ENCODE measurements at places on chromosomes 1 and 21.

DNA sequence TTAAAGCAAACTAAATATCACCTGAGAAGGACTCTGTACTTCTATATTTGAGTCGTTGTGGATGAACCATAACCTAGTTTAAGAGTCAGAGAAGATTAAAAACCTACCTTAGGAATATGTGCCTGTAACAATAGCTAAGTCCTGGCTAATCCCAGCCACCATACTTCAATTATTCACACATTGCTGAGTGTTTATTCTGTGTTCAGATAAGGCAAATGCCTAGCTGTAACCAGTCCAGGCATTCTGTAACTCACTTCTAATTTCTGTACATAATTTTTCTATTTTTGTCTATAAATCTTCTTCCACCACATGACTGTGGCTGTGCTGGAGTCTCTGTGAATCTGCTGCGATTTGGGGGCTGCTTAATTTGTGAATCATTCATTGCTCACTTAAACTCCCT lies 441.9 kb upstream of the ADAMTS5 start:
- no peak for DNase-seq

GRCh38 chr1:215875236-215875635 lies 308.1 kb downstream of the KCTD3 start:
- no peak for DNase-seq

DNA sequence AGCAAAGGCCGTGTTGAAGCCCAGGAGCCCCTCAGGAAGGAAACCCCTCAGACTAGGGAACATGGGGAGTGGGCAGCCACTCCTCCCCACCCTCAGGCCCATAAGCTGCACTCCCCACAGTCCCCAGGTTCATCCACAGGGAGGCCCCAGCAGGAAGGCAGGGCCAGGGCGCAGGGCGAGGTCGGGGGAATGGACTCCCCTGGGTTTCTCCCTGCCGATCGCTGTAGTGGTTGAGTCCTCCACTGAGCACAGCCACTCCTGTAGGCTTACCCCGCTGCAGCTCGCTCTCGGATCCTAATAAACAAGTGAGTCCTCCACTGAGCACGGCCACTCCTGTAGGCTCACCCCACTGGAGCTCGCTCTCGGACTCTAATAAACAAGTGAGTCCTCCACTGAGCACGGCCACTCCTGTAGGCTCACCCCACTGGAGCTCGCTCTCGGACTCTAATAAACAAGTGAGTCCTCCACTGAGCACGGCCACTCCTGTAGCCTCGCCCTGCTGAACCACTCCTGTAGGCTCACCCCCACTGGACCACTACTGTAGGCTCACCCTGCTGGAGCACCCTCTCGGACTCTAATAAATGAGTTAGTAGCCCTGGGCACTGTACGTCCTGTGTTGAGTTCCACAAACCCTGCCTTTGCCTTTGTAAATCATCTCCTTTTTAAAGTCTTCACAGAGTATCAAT lies 16.2 kb upstream of the COL18A1 start:
- no peak for DNase-seq

- no peak for DNase-seq
These were observed 53.5 kb upstream of the SLC22A15 start for GRCh38 chr1:115922801-115923200.

GRCh38 chr1:192010406-192010805 lies 147.9 kb upstream of the RGS18 start:
- DNase-seq: no peak

GRCh38 chr1:178150610-178151009 lies 56.7 kb downstream of the RASAL2 start:
- no peak for DNase-seq

GRCh38 chr1:7767176-7767575 lies 3.9 kb upstream of the VAMP3 start:
- DNase-seq: no peak

DNA sequence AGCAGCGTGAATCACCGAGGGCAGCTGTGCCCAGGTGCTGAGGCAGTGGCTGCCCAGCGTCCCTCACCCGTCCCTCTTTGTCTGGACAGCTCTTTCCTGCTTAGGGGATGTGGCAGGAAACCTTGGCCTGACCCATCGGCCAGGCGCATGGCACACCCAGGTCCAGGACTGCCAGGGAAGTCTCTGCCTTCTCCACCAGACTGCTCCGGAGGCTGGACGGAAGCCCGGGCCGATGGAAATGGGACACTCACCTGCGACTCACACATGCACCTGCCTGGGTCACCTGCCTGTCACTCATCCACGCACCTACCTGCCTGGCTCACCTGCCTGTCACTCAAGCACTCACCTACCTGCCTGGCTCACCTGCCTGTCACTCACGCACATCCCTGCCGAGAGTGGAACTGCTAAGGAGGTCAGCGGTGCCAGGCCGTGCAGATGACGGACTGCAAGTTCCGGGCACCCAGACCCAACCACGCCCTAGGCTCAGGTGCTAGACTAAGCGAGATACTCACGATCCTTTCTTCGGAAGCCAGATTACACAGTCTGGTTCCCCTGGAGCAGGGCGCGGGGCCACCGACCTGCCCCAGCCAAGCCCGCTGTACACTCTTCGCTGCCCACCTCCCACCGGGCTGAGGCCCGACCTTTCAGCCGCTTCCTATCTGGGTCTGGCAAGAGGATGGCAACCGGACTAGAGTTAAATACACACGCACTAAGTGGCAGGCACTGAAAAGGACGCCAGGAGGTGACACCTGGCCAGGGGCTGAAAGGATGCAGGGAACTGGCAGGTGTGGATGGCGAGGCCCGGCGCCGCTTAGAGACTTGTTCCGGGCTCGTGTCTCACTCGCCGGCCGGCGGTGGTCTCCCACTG lies 1.1 kb downstream of the UBE2J2 start:
- no peak for DNase-seq

GRCh38 chr1:69737527-69738185 lies 169.9 kb downstream of the LRRC7 start:
- DNase-seq: no peak

- DNase-seq: no peak
These were observed 77.4 kb downstream of the SYT6 start for GRCh38 chr1:114076308-114076707.

- DNase-seq: no peak
These were observed 5.2 kb downstream of the FCRL3 start for GRCh38 chr1:157695417-157695816.

DNA sequence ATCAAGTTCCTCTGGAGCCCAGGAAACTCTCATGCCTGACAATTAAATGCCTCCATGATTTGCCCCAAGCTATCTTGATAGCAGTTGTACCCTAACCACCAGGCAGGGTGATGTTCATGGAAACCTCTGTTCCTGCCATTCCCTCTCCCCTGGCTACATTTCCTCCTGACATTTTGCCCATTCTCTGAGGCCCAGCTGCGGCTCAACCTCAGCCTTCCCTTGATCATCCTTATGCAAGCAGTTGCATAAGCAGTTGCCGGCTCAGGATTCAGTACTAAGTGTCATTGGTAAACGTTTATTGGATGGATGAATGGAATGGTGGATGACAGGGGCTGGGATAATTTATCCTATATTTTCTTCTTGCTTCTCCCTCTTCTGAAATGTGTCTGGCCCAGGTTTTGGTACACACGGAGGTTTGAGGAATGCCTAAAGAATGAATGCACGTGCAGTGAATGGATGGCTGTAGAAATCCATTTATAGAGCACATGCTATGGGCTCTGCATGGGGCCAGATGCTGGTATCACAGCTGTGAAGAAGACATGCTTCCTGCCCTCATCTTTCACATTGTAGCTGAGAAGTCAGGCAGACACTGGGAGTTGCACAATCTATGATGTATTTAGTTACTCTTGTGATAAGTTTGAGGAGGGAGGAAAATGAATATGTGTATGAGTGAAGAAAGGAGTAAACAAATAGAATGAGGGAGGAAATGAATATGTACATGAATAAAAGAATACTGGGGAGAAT lies 261.8 kb downstream of the FOXD2 start:
- no peak for DNase-seq

- no peak for DNase-seq
These were observed 534.5 kb downstream of the OMA1 start for GRCh38 chr1:58011978-58012377.

DNA sequence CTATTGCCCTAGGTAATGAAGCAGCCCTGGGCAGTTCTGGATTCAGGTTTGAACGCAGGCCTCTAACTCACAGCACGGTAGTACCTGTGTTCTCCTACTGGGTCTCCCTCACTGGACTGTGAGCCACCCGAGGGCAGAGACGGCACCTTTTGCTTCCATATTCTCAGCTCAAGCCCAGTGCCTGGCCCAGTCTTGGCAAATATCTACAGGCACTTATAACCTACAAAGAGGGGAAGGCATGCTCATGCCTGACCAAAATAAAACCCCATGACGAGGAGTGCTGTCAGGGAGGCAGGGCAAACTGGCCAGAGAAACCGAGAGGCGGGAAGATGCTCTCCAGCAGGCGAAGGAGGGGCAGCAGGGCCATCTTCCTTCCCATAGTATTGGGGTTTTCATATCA lies 91.1 kb downstream of the DDX20 start:
- DNase-seq: no peak

GRCh38 chr1:207282496-207283380 lies 38.7 kb upstream of the CD55 start:
- DNase-seq: no peak

- DNase-seq: no peak
These were observed 11.5 kb downstream of the RORC start for GRCh38 chr1:151819976-151820623.

DNA sequence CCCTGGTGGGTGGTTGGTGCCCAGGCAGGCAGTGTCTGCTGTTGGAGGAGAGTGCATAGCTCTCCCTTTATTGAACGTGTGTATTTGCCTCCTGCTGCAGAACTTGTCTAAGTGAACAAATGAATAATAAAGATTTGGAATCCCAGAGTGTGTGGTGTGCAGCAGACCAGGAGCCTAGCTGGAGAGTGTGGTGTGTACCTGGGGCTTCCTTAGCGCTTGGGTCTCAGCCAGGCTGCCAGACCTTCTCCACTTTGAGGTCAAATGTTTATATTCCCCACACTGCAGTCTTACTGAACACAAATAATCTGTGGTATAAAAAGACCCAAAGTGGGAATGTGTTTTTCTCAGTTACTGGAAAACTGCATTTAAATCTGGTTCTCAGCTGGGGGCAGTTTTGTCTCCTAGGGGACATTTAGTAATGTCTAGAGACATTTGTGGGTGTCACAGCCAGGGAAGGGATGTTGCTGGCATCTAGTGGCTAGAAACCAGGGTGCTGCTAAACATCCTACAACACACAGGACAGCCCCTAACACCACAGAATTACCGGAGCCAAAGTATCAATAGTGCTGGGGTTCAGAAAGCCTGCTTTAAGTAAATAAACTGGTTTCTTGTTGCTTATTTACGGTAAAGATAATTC lies 23.6 kb downstream of the SLC37A1 start:
- DNase-seq: no peak

- no peak for DNase-seq
These were observed 14.3 kb upstream of the GPR52 start for GRCh38 chr1:174433451-174433850.

GRCh38 chr1:42937836-42938644 lies 20.6 kb downstream of the SLC2A1 start:
- no peak for DNase-seq

DNA sequence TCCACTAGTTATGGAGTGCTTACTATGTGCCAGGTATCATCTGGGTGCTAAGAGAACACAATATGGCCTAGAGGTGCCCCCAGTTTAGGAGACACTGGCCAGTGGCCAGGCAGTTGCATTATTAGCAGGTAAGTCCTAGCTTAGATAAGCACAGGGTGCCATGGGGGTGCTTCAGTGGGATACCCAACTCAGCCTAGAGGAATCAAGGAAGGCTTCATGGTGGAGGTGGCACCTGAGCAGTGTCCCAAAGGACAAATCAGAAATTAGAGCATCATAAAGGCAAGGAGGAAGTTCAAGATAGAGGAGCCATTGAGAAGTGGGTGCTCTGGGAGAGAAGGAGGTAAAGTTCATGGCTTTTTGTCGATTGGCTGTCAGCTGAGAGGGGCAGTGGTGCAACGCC lies 31.9 kb upstream of the PKP1 start:
- no peak for DNase-seq

DNA sequence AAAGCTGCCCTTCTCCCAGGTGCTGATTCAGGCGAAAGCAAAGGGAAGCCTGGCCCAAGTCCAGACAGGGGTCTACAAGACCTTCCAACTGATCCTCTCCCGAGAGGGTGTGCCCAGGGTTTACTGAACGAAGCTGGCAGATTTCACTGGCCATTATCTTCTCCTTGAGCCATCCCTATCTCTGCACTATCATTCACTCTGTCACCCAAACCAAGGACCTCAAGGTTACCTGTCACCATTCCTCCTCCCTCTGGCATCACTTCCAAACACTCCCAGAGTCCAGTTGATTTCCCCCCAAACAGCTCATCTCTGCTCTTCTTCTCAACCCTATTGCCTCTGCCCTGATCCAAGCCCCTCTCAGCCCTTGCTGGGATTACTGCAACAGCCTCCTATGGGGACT lies 4.9 kb downstream of the STK40 start:
- no peak for DNase-seq

- DNase-seq: no peak
These were observed 308.5 kb downstream of the NTNG1 start for GRCh38 chr1:107449326-107449725.

- no peak for DNase-seq
These were observed 206.3 kb downstream of the KCNT2 start for GRCh38 chr1:196401891-196402290.

DNA sequence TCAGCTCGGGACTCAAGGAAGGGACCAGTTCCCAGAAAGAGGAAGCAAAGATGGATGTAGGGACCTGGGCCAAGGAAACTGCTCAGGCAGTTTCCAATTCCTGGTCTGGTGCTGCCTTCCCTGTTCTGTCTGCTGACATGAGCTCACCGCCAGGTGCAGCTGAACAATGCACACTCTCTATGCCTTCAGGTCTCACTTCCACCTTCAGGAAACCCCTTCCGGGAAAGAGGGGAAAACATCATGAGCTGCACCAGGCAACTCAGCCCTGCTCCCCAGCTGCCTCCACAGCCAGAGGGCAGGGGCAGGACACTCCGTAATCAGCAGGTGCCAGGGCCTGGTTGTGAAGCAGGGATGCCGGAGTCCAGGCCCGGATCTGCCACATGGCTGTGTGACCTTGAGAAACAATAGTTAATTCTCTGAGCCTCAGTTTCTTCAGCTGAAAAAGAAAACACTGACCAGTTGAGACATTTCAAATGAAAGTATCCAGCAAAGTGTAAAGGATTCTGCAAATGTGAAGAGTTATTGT lies 27.8 kb downstream of the SMIM12 start:
- DNase-seq: no peak

DNA sequence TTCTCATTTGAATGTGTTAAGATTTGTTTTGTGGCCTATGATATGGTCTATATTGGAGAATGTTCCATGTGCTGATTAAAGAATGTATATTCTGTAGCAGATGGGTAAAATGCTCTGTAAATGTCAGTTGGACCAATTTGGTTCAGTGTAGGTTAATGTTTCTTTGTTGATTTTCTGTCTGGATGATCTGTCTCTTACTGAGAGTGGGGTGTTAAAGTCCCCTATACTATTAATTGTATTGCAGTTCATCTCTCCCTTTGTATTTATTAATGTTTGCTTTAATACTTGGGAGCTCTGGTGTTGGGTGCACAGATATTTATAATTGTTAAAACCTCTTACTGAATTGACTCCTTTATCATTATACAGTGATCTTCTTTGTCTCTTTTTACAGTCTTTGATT lies 584.5 kb downstream of the NUF2 start:
- DNase-seq: no peak

Measured in activated CD4-positive, alpha-beta T cell treated with anti-CD3 and anti-CD28 coated beads, Interleukin-2, amount 50 U/mL, for 4 hours (primary cell).